M059J (cell line): ENCODE measurements at places on chromosomes 2 and 18.

DNA sequence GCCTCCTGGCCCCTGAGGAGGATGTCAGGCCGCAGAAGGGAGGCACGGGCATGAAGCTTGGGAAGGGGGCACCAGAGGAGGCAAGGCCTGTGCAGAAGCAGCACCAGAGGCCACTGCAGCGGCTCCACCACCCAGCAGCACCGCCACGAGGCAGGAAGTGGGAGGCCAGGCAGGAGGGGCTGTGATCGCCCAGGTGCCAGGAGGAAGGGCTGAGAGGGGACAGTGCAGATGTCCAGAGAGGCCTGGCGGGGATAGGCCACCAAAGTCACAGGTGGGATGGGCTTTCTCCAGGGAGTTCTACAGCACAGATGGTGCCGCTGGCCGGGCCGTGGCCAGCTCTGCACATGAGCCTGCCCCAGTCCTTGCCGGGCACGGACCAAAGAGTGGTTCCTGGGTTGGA, 6.0 kb upstream of the ALPI start:
- no peak for DNase-seq

GRCh38 chr2:167703441-167703840, 544.0 kb downstream of the STK39 start:
- DNase-seq, result no peak

DNA sequence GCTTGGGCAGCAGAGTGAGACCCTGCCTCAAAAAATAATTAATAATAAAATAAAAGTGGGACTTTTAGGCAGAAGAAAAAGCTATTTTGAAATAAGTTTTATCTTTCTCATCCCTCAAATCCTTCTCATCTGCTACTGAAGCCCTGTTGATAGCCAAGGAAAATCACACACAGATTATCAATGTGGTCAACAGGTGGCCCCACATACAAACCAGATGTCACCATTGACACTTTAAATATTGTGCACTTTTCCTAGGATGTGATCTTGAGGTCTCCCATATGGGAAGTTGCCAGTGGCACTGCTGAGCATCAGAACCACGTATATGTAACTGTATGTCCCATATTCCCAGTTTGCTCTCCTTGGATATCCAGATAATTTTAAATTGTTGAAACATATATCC, 64.6 kb downstream of the KCTD18 start:
- DNase-seq, result no peak

DNA sequence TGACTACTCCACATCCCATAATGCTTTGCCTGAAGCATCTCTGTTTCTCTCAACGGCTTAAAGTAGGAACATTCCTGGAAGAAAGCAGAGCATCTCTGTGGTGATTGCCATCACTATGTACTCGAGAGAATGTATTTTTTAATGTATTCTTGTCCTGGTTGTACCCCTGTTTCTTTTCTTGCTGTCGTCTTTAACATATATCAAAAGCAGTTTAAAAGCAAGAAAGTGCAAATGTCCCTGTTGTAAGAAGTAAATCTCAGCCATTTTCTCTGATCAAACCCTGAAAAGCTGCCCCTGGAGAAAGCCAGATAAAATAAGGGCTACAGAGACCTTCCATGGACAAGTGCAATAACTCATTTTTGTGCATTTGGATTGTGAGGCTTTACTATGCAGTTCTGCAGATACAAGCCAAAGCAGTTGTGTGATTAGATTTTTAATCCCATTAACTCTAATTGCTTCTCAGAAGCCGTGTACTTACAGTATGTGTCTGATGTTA, 70.8 kb downstream of the XIRP2 start:
- DNase-seq, result no peak

DNA sequence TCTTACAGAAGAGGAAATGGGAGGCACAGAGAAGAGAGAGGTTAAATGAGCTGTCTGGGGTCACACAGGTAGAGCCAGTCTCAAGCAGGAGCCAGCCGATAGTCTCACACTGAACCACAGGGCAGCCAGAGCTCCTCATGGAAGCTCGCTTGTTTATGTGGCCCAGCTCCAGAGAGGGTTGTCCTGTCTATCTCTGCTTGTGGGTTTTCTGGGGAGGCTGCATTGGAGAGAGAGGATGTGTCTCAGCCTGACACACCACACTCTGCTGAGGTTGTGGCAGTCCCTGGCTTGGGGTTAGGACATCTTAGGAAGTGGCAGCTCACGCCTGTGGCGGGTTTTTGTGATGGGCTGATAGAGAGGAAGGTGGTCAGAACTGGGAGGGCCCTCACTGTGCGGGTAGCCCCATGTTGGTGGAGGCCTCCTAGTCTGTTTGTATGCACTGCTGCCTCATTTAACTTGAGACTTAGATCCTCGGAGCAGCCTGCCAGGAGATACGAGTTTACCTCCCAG, 52.3 kb downstream of the TCF7L1 start:
- DNase-seq, result no peak

DNA sequence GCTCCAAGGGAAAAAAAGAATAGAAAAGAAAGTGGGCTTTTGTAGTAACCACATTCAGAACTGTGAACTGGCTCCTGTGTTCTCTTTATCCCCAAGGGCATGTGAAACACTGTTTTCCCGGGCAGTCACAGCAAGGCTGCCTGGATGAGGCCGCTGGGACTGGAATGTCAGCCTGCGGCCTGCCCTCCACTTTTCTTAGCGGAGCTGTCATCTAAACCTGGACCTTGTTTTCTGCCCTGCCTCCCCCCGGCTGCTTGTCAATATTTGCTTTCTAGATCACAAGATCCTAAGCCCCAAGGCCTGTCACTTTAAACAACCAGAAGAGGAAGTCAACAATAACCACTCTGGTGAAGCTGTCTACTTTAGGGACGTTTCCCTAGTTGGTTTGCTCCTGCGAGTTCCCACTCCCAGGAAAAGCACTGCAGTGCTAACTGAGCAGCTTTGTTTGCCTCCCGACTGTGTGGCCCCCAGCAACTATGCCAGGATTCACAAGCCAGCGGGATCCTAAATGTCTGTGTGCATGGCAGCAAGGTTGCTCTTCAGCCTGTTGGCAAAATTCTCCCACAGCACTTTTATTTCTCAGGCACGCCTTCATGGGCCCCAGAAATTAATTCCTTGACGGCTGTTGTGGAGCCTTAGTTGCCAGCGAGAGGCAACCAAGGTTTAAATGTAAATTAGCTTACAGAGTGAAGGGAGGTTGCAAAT, 30.6 kb downstream of the SOWAHC start:
- DNase-seq, result peak; percentile 61

- no peak for DNase-seq
Measured at GRCh38 chr2:215883799-215884198, 129.6 kb downstream of the MREG start.

- peak; percentile 58 for DNase-seq
Measured at GRCh38 chr18:41906528-41907146, 48.4 kb upstream of the PIK3C3 start.
